ENCODE measurements at places on chromosomes 12 and 14.

- no peak for DNase-seq
Measured at GRCh38 chr14:94945615-94946014, 175.7 kb upstream of the GSC start.

DNA sequence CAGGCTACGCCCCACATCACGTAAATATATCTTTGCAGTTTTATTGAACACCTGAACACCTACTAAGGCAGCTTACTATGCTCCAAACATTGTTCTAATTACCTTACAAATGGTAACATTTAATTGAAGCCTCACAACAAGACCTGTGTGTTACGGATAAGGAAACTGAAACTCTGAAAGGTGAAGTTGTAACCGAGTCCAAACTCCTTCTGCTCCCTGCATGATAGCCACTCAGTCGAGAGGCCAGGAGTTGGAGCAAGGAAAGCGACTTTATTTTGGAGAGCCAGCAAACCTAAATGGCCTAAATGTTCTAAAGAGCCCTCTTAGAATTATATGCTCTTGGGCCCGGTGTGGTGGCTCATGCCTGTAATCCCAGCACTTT lies 12.6 kb upstream of the TRPV4 start:
- DNase-seq = no peak

GRCh38 chr14:89455412-89455811 lies 38.4 kb upstream of the FOXN3 start:
- no peak for DNase-seq

DNA sequence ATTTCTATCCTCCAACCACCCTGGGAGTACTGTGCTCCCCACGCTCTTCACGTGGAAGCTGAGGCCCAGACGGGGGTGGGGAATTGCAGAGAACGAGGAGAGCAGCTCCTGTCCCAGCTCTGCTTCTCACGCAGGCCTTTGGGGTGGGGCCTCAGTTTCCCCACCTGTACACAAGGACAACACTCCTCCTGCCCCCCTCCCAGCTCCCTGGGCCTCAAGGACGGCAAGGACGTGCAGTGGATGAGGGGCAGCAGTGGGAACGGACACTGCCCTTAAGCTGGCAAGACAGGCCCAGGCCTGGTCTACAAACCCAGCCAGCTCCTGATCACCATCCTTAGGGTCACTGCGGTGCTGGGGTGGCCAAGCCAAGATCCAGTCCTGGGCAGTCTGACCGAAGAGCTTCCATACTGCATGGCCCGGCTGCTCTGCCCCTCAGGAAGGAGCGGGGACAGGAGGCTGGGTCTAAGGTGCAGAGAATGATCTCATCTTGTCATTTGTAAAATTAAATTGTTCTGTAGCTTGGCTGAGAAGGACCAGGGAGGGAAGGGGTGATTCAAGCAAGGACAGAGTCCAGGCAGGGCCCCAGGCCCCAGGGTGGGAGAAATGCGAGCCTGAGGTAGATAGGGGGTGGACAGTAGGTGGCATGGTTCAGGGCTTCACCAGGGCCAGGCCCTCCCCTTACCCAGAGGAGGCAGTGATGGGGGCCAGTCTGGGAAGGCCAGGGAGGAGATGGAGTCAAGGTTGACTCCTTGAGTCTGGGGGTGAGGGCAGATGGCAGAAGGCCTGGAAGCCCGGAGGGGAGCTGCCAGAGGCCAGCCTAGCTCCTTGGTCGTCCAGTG lies 1.3 kb upstream of the CLBA1 start:
- DNase-seq = no peak

GRCh38 chr14:52547027-52547426 lies 5.3 kb downstream of the TXNDC16 start:
- DNase-seq = no peak

GRCh38 chr12:129911428-129912049 lies 7.7 kb upstream of the TMEM132D start:
- DNase-seq = peak; percentile 3

DNA sequence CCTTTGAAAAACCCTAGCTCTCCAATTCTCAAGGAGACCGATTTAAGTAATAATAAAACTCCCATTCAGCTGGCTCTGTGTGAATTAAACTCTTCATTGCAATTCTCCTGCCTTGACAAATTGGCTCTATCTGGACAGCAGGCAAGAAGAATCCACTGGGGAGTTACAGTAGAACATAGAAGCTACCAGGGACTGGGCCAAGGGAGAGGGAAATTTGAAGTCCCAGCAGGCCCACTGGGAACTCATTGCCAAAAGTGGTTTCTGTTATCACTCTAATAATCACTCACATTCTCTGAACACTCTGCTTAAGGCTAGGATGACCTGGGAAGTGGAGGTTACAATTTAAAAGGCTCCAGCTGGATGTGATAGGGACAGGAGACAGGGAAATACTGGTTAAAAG lies 384.5 kb upstream of the CCDC196 start:
- DNase-seq = no peak

DNA sequence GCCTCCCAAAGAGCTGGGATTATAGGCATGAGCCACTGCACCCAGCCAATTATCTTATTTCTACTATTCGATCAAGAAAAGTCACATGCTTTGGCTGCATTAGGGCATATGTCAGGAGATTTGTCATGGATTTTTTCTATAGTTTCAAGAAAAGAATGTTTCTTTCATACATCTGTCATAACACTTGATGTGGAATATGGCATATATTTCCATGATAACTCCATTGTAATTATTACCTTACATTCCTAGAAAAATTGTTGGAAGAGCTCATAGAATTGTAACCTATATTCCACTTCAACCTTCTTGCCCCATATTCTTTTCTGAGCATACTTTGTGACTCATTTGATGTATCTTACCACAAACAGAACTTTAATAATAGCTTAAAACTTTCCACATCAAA lies 740.9 kb upstream of the FLRT2 start:
- no peak for DNase-seq

GRCh38 chr12:54968181-54968730 lies 16.3 kb downstream of the TESPA1 start:
- DNase-seq = no peak

DNA sequence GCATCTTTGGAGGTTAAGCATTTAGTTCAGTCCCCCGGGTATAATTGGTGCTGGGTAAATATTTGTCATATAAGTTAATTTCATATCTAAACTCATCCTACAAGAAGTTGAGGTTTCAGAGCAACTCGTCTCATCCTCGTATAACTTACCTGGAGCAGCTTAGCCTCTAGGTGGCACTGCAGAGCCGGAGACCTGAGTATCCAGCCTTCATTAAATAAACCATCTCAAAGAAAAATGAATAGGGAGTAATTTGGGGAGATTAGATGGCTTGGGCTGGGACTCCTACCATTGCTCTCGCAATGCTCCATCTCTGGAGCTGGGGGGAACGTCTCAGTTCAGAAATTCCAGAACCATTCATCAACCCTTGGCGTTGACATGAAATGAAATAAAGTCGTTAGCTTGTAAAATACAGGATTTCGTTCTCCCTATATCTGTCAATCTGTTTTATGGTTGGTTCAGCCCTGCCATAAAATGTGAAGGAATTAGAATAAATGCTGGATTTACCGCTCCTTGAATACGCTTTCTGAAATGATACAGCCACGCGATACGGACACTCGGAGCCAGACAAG lies 122.9 kb upstream of the TMEM132D start:
- peak; percentile 44 for DNase-seq

- no peak for DNase-seq
Measured at GRCh38 chr14:31387091-31387490, 33.3 kb downstream of the HEATR5A start.

DNA sequence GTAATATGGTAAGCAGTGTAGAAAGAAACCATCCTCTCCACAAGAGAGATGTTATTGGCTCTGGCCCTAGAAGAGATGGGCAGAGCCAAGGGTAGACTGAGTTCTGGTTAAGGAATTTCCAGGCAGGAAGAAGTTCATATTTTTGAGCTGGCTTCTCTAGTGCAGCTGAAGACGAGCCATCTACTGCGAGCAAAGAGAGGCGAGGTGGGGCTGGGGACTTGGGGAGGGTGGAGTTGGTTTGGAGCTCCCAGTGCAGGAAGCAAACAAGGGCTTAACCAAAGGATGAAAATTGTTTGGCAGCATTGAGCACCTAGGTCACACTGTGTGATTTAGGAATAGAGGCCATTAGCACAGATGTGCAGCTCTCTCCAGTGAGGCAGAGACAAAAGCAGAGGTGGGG lies 239.6 kb downstream of the ZFP36L1 start:
- no peak for DNase-seq

DNA sequence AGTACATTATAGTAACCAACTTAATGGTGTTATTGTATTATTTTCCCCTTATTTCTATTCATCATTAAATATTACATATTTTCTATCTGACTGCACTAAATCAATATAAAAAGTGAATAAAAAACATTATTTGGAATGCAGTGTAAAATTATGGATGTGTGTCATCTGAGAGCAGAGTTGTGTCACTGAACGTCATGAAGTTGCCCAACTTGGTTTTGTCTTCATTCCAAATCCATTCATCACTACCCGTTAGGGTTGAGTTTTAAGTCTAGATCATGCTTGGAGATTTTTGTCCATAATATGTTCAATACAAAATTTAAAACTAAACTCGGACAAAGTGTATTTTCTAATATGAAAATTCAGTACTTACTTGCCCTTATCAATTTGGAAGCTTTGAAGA lies 16.1 kb downstream of the KLRF1 start:
- DNase-seq = no peak

DNA sequence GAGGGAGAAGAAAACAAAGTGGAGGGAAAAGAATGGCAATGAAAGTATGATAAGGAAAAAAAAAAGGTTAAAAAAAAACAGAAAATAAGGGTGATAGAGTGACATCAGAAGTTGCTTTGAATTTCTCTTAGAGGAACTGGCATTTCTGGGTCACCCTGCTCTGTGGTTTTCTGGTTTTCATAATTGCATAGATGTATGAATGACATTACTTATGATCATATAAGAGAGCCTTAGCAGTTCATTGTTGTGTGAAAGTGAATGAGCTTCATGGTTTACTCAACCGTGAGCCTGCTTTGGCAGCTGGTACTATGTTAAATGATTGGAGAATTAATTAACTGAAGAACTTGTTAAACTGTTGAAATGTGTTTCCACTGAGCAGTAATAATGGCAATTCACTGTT lies 336.4 kb upstream of the FBXO33 start:
- DNase-seq = no peak

DNA sequence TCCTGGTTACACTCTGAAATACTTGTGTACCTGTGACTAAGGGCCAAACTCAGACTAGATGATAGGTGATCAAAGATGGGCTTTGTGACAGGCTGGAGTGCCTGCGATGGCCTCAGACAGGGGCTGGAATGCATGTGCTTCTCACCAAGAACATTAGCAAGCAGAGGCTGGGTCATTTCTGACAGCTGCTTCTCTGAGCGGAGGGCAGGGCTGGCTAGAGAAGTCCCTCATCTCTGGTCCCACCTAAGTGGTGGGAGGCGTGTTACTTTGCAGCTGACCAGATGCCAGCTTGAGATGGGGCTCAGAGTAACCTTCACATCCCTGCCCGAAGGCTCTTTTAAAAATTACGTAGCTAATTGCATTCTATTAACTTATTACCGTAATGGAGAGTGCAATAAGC lies 106.8 kb upstream of the RTL1 start:
- DNase-seq = no peak

GRCh38 chr14:89236851-89237250 lies 180.2 kb downstream of the FOXN3 start:
- no peak for DNase-seq

GRCh38 chr12:123131291-123131832 lies 19.5 kb downstream of the PITPNM2 start:
- DNase-seq = no peak

DNA sequence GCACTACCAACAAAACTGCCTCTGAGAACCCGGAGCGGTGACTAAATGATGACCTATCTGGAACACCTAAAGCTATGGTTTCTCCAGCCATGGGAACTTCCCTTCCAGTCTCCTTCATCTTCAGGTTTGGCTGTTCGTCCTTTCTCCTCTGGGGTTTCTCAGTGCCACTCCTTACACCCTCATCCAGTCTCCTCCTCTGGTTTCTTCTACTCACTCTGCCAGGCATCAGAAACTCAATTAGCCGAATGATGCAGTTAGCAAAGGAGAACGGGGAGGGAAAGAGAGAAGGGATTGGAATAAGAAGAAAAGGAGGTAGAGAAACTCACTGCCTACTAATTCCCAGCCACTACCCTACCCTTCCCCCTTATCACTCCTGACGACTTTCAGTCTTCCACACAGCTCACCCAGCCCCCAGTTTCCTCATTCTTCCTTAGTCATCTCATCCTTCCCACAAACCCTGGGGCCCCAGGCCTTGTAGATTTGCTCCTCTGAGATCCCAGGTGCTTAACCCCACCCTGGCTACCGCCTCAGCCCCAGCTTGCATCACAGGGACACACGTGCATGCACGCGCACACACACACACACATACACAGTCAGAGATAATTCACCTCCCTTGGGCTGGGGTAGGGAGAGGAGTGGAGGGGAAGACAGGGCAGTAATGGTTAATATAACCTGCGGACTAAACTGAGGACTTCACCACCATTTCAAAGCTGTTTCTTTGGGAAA lies 13.0 kb downstream of the FGD6 start:
- peak; percentile 63 for DNase-seq

- peak; percentile 72 for DNase-seq
Measured at GRCh38 chr12:11862798-11863197, 207.9 kb upstream of the BCL2L14 start.

DNA sequence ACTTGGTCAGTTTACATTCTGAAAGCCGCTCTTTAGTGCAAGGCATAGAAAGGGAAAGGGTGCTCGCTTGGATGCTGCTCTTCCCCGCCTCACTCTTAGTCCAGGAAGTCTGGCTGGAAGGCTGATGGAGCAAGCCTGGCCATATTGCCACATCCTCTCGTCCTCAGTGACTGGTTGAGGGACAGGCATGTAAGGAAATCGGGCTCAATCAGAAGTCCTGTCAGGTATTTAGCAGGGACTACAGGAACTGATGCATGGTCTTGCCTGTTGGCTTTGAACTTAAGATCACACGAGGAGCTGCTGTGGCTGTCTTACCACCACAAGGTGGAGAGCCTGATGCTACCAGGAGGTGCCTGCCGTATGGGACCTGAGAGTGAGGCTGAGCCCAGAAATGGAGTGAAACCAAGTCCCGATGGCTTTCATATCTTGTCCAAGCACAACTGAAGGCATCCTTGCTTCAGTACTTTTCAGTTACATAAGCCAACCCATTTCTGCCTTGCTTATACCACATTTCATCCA lies 10.7 kb upstream of the C12orf75 start:
- no peak for DNase-seq

DNA sequence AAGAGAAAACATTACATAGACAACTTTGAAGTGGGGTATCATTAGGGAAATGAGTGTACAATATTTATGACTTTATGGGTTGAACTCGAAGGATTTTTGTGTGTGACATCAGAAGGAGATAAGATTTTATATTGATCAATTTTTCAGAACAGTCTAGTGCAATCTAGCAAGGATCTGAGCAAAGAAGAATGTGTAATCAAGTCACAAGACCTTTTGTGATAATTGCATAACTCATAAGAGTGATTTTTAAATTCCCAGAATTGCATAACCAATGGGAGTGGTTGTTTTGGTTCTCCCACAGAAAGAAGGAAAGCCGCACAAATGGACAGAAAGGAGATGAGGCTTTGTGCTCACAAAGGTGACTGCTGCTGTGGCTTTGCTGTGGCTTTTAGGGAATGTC lies 441.8 kb upstream of the FLRT2 start:
- peak; percentile 2 for DNase-seq

GRCh38 chr14:90784621-90785270 lies 31.5 kb downstream of the TTC7B start:
- no peak for DNase-seq
